ENCODE measurements at places on chromosomes 7 and 10. TPM values are rescaled to one million over a fixed set of nuclear protein-coding genes. Genes with fewer than 3 reads are reported as not detected.

DNA sequence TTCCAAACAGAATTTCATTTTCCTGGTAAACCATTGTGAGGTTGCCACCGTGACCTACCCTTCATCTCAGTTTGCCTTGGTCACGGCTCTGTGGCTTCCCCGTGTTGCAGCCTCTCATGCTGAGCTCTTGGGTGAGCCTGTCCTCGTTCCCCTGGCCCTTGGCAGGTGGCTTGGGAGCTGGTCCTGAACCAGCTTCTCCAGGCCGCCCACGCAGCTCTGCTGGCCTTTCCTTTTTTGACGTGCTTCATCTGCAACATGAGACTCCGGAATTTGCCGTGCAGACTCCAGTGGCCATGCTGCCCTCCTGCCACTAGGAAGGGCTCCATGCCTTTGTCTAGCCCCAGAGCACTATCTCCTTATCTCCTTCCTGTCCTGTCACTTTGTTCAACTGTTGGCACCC is 93.0 kb upstream of the NPS start:
- H3K27ac ChIP-seq = no peak overlapping the region
- no peaks in the 10 kb centered on the region for H3K27me3 ChIP-seq
- H3K4me1 ChIP-seq = no peaks in the 10 kb centered on the region
- DNase-seq = no peak
- H3K4me3 ChIP-seq = no peak overlapping the region
- H3K36me3 ChIP-seq = no peaks in the 10 kb centered on the region

- peaks cover 26% of the 10 kb centered on the region for H3K4me1 ChIP-seq
- peaks cover 2% of the 10 kb centered on the region for H3K36me3 ChIP-seq
- H3K27ac ChIP-seq = no peak overlapping the region
- no peak for DNase-seq
- no peak overlapping the region for H3K4me3 ChIP-seq
- peaks cover 16% of the 10 kb centered on the region for H3K27me3 ChIP-seq
These were observed 112.0 kb downstream of the GRK5 start for GRCh38 chr10:119319161-119319919.

CYP17A1 gene
- total RNA-seq = not detected

- no peak for DNase-seq
- H3K4me1 ChIP-seq = no peaks in the 10 kb centered on the region
- no peak overlapping the region for H3K4me3 ChIP-seq
- no peaks in the 10 kb centered on the region for H3K27me3 ChIP-seq
These were observed 26.4 kb upstream of the HSPA12A start for GRCh38 chr10:116768786-116769185.

GRCh38 chr7:30147223-30147622 is 12.4 kb downstream of the MTURN start:
- DNase-seq = no peak
- no peaks in the 10 kb centered on the region for H3K27me3 ChIP-seq

DNA sequence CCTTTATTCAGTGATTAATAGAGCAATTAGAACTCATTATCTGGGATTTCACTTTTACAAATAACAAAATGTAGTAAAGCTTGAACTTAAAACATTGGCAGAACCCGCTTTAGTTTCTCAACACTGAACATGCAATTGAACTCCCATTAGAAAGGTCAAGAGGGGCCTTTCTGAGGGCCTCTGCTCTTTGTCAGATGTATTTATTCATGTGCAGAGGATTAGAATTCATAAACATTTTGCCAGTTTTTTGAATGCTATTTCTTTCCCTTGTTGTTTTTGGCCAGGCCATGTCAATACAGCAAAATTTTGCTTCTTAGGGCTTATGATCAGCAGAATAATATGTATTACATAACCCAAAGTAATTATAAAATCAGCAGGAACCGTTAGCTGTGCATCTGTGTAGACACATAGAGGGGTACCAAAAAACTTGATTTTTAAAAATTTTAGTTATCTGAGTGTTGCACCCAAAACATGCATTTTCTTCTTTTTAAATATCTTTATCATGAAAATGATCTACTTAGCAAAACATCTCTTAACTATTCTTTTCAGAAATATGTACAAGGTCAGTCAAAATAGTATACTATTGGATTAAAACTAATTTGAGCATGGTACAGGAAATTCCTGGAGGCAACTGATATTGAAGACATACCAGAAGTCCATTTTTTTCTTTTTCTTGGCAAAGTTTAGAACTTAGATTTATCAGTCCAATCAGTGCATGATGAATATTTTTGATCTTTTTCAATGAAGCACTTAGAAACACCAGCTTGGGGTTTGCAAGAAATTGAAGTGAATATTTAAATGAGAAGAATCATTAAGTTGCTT is 177.5 kb downstream of the TWIST1 start:
- no peak overlapping the region for H3K27ac ChIP-seq
- no peaks in the 10 kb centered on the region for H3K27me3 ChIP-seq
- no peak for DNase-seq
- no peak overlapping the region for H3K4me3 ChIP-seq

GRCh38 chr10:71532878-71533277 is 136.2 kb downstream of the CDH23 start:
- no peak for DNase-seq
- no peak overlapping the region for H3K4me3 ChIP-seq
- no peaks in the 10 kb centered on the region for H3K36me3 ChIP-seq
- no peaks in the 10 kb centered on the region for H3K4me1 ChIP-seq
- H3K27ac ChIP-seq = no peak overlapping the region

Measured in Calu3 (cell line).